ENCODE measurements at places on chromosomes 2 and 18.

- DNase-seq, result peak; percentile 48
Measured at GRCh38 chr18:61448316-61448715, 115.1 kb downstream of the CDH20 start.

GRCh38 chr18:36396190-36396589 is 98.7 kb downstream of the FHOD3 start:
- no peak for DNase-seq

GRCh38 chr2:224333726-224334482 is 68.0 kb downstream of the FAM124B start:
- DNase-seq, result no peak

GRCh38 chr2:188478724-188479123 is 187.1 kb downstream of the GULP1 start:
- DNase-seq, result no peak

- no peak for DNase-seq
Measured at GRCh38 chr2:167128130-167128529, 239.8 kb downstream of the XIRP2 start.

DNA sequence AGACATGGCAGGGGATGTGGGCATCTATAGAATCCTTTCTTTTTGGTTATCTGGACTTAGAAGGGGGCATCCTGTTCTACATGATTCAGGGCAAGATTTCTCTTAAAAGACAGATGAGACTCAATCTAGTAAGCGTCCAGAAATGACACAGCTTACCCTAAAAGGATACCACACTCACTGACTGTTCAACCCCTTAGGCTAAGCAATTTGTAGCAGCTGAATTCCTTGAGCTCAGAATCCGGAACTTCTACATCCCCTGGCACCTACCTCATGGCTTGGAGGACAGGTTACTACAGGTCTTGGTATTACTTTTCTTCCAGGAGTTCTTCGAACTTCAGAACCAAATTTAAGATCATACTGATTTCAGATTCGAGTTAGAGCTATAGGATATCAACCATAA is 138.4 kb downstream of the LAMA3 start:
- no peak for DNase-seq

DNA sequence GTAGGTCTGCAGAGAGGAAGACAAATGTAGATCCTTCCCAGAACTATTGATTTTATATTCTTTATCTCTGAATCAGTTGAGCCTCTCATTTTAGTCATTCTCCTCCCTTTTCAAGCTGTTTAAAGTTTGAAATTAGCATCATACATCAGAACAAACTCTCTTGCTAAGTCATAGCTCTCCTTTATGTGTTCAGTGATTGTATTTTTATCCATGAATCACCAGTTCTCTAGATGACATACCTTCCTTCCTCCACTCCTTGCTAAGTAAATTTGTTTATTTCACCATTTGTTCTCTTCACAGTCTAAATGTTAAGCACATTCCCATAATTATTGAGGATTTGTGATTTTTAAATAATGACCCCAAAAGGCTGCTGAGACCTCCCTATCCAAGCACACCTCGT is 63.5 kb upstream of the RAPGEF4 start:
- no peak for DNase-seq

- DNase-seq, result peak; percentile 51
Measured at GRCh38 chr2:8574196-8575037, 107.4 kb upstream of the ID2 start.

DNA sequence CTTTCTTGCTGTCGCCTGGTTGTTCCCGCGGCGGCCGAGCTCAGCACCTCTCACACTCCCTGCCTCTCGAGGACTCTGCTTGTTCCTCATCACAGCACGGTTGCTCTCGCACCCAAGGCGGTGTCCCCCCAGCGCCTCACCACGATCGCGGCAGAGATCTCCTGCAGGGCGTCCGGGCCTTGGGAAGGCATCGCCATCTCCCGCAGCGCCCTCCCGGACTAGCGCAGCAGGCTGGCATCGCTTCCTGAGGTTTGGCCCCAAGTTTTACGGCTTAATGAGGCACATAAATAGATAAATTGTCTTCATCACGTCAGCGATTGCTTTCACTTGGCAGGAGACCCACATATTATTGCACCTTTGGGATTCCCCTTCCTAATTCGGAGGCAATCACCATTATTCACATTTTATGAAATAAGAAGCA is 125.4 kb downstream of the RGPD3 start:
- DNase-seq, result no peak

GRCh38 chr2:132757676-132758075 is 87.7 kb upstream of the LYPD1 start:
- no peak for DNase-seq

DNA sequence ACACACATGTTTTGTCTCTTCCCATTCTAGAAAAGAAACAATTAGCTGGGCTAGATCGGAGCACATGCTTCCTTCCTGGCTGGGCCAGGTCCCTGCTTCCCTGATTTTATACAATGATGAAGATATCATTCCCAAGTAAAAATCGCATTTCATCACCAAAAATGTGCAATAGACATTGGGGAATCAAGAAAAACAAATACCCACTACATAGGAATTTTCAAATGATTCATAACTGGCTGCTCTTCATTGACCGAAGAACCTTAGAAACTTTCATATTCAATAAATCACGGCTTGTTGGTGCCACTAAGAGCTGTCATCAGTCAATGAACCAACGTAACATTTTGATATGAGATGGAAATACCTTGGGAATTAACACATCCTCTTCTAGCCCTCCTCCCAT is 373.6 kb upstream of the TRIB2 start:
- no peak for DNase-seq

- no peak for DNase-seq
Measured at GRCh38 chr2:175398848-175399247, 217.3 kb upstream of the ATP5MC3 start.

DNA sequence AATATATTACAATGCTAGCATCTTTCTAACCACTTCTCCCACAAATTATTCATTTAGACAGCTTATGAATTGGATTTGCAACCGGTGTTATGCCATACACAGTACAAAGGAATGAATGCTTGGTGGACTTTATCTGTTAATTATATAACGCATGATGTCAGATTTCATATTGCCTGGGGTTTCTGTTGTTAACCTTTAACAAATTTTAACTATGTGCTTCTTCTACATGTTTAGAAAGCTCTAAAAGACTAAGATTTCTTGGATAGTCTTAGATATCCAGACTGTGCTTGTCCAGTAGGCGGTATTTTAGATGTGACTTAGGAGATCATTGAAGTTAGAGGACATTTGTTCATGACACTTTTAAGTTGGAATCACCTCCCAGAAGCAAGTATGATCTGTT is 976.3 kb downstream of the TMEM182 start:
- no peak for DNase-seq

GRCh38 chr2:219713110-219713509 is 85.7 kb downstream of the SLC4A3 start:
- no peak for DNase-seq

- DNase-seq, result no peak
Measured at GRCh38 chr2:11787991-11788390, 41.6 kb downstream of the LPIN1 start.

- no peak for DNase-seq
Measured at GRCh38 chr2:222052934-222053367, 245.8 kb downstream of the PAX3 start.

GRCh38 chr2:224085246-224085645 is 46.2 kb upstream of the SERPINE2 start:
- DNase-seq, result no peak

- DNase-seq, result no peak
Measured at GRCh38 chr2:76180676-76181075, 470.0 kb upstream of the GCFC2 start.

DNA sequence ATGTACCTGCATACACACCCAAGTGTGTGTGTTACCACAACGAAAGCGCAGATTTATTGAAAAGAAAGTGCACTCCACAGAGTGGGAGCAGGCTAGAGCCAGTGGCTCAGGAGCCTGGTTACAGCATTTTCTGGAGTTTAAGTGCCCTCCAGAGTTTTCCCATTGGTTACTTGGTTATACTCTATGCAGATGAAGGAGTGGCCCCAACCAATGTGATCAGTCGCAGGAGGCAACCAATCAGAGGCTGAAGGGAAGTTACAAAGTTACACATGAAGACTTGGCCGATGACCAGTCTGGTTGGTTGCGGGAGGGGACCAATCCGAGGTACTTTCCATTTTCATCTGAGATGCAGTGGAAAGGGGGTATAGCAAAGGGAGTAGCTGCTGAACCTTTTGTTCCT is 13.5 kb upstream of the PRLH start:
- no peak for DNase-seq

DNA sequence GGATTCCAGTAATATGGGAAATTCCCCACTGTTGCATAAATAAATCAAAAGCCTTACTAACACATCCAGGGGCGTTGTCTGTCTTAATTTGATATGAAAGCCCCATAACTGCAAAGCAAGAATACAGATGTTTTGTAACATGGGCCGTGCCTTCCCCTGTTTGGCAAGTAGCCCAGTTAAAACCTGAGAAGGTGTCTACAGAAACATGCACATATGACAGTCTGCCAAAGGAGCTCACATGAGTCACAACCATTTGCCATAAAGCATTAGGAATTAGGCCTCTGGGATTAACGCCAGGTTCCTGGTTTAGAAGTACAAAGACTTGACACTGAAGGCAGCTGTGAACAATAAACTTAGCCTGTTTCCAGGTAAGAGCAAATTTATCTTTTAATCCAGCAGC is 43.1 kb upstream of the LONRF2 start:
- no peak for DNase-seq

- no peak for DNase-seq
Measured at GRCh38 chr2:121839584-121839983, 84.1 kb downstream of the TSN start.

- peak; percentile 32 for DNase-seq
Measured at GRCh38 chr2:68790600-68790999, 56.0 kb downstream of the ARHGAP25 start.

GRCh38 chr2:158817588-158817987 is 22.5 kb downstream of the DAPL1 start:
- no peak for DNase-seq

DNA sequence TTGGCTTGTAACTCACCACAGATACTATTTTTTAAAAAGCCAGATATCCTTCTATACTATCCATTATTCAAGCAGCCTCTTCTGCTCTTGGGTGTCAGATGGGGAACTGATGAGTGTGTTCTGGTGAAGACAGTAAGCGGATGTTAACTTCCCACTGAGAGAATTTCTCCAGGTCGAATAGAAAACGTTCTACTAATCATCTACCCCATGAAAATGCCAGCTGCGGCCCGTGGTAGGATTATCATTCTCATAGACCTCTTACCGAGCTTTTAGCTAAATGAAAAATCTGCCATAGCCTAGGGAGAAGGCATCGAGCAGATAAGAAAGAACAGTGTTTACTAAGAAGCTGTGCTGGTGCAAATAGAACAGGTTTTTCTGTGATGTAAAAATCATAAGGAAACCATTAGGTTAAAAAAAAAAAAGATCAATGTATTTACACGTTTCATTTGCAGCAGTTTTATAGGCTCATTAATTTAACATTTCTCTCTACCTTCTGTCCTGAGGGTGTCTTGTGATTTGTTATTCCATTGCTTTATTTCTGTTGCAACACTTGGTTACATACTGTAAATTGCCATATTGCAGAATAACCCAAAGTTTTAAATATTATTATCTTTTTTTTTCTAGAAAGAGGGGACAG is 1521.5 kb upstream of the ZEB2 start:
- no peak for DNase-seq

DNA sequence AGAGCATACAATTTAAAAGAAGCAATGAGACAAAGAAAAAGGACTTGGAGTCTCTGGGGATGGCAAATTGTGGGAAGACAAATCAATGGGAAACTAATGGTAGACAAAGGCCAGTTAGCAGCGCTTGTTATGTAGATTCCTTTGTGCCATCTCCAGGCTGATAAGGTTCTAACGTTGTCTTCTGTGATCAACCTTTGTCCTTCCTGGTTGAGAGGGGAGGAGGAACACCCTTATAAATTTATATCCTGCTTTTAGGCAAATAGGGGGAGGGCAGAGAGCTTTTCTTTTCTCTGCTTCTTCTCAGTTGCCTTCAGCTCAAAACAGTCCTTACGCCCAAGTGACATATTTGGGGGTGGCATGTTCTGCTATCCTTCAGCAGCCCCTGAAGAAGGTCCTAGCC is 89.8 kb downstream of the STPG4 start:
- no peak for DNase-seq

GRCh38 chr2:192657362-192657761 is 462.6 kb upstream of the TMEFF2 start:
- no peak for DNase-seq

DNA sequence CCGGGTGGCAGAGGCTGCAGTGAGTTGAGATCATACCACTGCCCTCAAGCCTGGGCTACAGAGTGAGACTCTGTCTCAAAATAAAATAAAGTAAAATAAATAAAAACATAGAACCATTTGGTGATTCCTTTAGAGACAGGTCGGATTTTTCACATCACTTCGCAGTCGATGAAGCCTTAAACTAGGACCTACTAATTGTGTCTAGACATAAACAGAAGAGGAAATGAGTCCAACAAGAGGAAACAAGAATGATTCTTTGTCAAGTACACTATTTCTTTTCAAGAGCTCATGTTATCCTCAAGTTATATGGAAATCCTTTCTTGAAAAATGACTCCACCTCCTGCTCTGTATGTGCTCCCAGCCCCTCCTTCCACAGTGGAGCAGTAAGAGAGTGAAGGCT is 758.9 kb downstream of the DPP10 start:
- DNase-seq, result no peak

DNA sequence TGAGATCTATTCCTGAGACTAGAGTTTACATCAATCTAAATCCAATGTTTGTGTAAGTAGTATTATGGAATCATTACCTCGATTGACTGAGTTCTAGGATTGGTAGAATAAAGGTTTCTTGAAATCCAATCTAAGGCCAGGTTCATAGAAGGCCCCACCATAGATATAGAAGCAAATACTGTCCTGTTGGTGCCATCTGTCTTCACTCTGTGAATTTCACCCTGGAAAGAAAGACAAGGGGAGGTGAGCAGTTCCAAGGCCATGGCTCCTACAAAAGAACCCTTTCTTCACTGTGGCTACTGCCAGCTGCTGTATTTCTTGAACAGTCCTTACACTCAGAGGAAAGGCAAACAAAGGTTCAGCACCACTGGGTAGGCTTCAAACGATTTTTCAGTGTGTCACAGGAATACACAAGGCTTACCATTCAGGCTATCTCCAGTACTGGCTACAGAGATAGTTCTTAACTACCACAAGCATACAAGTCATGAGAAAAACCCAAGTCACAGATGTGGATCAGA is 137.0 kb downstream of the LRP2 start:
- DNase-seq, result no peak

- no peak for DNase-seq
Measured at GRCh38 chr2:20168048-20168726, 56.7 kb downstream of the SDC1 start.

- DNase-seq, result no peak
Measured at GRCh38 chr2:179565807-179566206, 295.6 kb downstream of the ZNF385B start.

- no peak for DNase-seq
Measured at GRCh38 chr2:113711851-113712250, 44.6 kb downstream of the SLC35F5 start.

- no peak for DNase-seq
Measured at GRCh38 chr2:121860033-121860757, 104.7 kb downstream of the TSN start.

Data from B cell (primary cell).